A172 (cell line): ENCODE measurements at places on chromosomes 6 and 20. TPM values are rescaled to one million over a fixed set of nuclear protein-coding genes. Genes with fewer than 3 reads are reported as not detected.

DNA sequence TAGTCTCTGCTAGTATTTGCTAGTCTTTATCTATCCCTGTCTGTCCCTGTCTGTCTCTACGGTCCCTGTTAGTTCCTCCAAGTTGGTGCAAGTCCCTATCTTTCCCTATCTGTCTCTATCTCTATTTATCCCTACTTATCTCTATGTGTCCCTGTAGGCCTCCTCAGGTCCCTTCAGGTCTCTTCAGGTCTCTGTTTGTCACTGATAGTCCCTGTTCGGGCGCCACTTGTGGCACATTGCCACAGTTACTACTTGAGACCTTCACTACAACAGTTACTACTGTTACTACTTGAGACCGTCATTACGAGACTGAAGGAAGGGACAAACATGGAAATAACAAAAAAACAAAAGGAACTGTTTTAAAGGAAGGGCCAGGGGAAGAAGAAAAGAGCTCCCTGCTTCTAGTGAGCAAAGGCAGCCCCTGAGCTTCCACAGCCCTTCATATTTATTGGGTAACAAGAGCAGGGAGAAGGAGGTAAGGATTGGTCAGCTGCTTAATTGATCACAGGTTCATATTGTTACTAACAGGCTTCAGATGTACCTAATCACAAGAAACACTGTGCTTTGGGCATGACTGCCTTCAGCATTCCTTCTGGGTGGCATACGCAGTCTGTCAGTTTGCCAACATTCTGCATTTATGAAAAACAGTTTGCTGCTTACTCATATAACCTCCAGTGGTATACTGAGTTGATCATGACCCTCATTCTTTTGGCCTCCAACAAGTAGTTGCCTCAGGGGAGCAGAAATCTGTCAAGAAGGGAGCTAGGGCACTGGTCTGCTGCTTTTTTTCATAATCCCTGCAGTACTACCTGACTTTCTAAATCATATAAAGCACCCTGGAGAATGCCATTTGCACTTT, 8.4 kb downstream of the EPB41L2 start:
- no peak for DNase-seq

DNA sequence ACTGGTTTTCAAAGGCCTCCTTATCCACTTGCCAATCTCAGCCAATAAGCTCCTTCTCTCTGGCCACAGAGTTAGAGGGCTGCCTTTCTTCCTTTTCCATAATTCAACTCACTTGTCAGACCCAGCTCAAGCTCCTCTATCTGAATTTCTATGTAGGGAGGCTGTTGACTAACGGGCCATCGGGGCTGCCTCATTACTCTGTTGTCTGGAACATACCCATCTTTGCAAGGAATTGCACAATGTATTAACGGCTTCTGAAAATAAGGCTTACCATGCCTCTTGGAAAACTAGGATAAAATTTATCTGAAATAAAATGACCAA, 28.5 kb upstream of the KIF6 start:
- no peak for DNase-seq

GRCh38 chr20:62668441-62669027, 26.2 kb downstream of the SLCO4A1 start:
- peak; percentile 86 for DNase-seq

Gene LCA5
- 1.7 and 2.1 TPM in 2 replicates for total RNA-seq

- DNase-seq, result no peak
Observed at GRCh38 chr6:105536961-105537360, 134.1 kb upstream of the PREP start.

- no peak for DNase-seq
Observed at GRCh38 chr20:63268671-63269439, 3.8 kb upstream of the ARFGAP1 start.

Gene PRND
- 0.10 and 0.12 TPM in 2 replicates for total RNA-seq

- DNase-seq, result no peak
Observed at GRCh38 chr6:135913785-135914184, 62.3 kb downstream of the PDE7B start.

GRCh38 chr6:3937438-3937837, 88.3 kb downstream of the FAM50B start:
- DNase-seq, result no peak

GRCh38 chr6:93300661-93301060, 118.7 kb downstream of the EPHA7 start:
- DNase-seq, result no peak

DNA sequence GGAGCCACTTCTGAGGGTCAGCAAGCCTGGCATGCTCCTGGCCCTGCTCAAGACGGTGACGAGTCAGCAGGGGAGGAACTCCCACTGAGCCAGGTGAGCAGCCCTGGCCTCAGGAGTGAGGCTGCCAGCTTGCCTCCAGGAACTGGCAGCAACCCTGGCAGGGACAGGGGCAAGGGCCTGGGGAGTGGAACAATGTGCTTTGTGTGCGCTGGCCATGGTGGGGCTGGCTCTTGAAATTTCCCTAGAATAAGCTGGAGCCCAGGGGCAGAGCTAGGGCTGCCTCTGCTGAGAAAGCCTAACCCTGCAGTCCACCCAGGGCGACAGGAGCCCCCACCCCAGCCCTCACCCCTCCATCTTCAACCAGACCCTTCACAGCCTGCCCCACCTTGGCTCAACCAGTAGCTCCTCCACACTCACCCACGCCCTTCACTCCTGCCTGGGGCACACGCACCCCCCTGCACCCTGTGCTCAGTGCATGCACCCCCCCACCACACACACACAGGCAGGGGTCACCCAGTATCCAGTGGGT, 88.0 kb downstream of the MRPL14 start:
- no peak for DNase-seq

DNA sequence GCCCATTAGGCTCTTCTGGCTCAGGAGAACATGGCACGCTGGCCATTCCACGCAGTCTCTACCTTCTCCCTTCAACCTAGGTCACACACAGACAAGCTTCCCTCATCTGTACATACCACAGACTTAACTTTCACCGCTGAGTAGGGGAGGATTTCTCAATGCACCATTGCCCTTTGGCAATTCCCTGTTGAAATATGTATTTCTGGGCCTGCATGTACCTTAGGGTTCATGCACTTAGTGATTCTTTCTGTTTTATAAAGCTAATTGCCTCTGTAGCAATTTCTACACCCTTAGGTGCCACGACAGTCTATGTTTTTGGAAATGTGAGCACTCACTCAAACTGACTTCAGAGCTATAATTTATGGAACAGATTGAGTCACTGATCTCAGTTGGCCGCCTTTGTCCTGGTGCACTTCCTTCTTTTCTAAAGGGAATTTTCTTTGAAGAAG, 253.8 kb upstream of the PRDM1 start:
- no peak for DNase-seq

Gene TRAPPC3L
- total RNA-seq, result not detected in 2 replicates

- no peak for DNase-seq
Observed at GRCh38 chr20:50589548-50590347, 79.6 kb downstream of the PTPN1 start.

Gene ADAM33
- total RNA-seq, result not detected in 2 replicates

DNA sequence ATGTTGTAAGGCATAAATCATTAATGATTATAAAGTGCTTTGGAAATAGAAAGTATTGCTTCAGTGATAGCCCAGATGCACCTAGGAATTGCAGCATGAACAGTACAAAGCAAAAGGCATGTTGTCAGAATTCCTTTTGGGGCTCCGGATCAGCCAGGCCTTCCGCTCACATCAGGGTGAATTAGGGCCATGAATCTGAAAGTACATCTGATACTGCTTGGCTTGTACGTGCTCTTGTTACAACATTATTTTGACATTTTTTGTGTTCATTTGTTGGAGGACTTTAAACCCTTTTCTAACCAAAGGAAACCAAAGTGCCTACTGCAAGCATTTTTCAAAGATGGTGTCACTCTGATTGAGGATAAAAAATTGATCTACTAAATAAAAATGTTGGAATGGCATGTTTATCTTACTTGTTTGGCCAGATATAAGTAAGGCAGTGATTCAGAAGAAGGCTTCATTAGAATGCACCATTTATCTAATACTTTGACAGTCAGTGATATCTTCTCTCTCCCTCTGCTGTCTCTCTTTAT, 1005.6 kb upstream of the FLRT3 start:
- no peak for DNase-seq

- DNase-seq, result no peak
Observed at GRCh38 chr6:134031696-134032255, 20.6 kb downstream of the SLC2A12 start.

- DNase-seq, result no peak
Observed at GRCh38 chr6:26531897-26532296, 6.3 kb upstream of the HMGN4 start.

DNA sequence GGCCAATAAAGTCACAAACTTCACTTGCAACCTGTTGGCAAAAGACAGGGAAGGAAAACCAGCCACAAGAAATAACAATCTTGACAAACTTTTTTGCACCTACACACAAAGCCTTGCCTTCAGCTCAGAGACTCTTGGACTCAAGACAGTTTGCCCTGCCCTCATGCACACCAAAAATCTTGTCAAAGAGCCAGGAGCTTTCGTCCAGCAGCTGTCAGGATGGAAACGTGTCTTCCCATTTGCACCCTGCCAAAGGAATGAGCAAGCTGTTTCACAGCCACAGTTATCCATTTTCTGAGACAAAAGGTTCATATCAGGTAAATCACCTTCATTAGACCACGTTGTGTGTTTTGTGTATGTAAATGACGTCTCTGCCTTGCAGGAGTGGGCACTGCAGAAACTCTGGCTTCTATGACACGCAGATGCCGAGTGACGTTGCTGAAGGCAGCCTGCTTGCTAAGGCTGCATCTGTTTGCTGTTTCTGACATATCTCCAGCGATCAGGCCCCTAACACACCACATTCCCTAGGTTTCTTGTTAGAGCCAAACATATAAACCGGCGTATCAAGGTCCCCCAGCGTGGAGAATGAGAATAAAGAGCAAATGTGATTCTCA, 193.4 kb downstream of the SYNDIG1 start:
- DNase-seq, result no peak

- no peak for DNase-seq
Observed at GRCh38 chr6:99232056-99232455, 117.4 kb downstream of the FAXC start.

- DNase-seq, result no peak
Observed at GRCh38 chr6:104606361-104606760, 253.4 kb downstream of the HACE1 start.

DNA sequence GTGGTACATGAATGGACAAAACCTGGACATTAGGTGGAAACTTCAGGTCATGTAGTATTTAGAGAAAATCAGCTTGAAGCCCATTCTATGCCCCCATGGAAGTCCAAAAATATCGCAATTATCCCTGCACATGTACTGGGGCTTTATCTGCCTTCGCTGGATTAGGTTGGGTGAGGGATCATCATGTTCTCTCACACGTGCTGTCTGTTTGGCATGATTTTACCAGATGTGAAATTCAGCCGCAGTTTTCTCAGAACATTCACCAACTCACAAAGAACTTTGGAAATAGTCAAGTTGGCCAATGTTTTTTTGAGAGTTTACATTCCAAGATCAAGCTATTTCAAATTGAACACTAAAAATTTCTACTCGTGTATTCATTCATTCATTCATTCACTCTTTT, 459.8 kb upstream of the CITED2 start:
- no peak for DNase-seq

Gene PCK1
- not detected in 2 replicates for total RNA-seq

Gene HTR1B
- total RNA-seq, result not detected in 2 replicates

GRCh38 chr20:59351157-59352040, 51.0 kb downstream of the EDN3 start:
- peak; percentile 64 for DNase-seq

DNA sequence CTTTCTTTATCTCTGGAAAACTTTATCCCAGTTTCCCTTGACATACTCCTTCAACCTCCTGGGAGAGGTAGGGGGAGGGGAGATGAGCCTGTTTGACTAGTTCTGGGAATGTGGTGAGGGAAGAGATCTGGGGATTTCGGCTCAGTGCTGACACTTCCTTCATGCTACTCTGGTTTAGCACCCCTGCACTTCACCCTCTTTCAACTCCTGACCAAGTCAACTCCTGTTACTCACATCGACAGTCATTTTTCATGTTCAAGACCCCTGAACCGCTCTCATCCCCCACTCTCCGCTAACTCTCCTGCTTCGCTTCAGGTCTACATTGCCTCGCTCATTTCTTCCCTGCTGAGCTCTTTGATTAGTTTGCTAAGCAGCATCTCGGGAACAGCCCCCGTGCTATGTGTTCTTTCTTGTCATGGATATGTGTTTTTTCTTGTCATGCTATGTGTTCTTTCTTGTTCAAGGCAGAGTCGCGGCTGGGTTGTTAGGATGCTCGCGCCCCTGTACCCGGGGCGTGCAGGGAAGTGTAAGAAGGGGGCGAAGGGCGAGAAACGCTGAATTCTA, 16.6 kb upstream of the TRIM27 start:
- DNase-seq, result peak; percentile 63

Gene THBS2
- total RNA-seq, result 137 and 151 TPM in 2 replicates

DNA sequence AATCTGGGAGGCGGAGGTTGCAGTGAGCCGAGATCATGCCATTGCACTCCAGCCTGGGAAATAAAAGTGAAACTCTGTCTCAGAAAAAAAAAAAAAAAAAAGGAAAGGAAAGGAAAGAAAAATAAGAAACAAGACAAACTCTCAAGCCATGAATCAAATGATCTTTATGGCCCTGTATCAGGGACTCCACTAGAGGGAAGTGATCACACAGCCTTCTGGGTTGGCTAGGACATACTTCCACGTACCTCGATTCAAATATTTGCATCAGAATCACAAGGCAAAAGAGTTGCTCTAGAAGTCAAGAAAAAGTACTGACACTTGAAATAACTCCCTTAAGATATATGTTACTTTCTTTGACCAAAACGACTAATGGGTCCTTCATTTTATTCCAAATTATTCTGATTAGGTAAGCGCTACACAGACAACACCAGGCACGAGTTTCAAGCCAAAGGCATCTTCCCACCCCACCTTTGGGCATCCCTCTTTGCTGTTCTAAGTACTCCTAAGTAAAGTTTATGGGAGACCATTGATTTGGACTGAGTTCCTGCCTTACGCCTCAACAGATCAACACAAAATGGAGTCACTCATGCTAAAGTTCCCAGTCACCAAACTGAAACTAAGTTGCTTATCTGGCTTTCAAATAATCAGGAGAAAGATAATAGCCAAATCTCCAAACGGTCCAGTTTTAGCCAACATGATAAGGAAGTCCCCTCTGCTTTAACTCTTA, 77.5 kb upstream of the NT5E start:
- DNase-seq, result no peak

DNA sequence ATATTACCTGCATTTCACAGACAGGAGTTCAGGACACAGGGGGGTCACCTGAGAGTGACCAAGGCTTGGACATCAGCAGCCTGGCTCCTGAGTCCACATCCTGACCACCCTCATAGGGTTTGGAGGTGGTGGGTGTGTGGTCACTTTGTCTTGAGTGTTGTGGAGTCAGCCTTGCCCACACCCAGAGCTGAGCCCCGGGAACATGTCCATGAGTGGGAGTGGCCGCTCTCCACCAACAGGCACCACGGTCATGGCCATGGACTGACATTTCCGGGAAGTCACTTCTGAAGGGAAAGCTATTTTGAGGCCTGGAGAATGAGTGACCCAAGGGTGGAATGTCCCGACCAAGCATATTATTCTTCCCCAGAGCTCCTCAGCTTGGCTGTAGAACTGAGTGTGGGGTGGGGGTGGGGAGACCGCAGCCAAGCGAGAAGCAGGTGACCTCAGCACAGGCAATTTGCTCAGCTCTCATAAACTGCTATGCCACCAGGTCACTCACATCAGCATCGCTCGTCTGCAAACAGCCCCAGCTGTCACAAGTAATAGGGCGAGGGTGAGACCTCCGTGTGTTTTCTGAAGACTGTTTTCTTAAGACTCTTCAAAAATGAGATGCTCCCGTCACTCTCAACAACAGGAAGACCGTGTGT, 348.6 kb upstream of the CDH4 start:
- DNase-seq, result no peak
